Activated CD4-positive, alpha-beta T cell treated with anti-CD3 and anti-CD28 coated beads for 1 hour (primary cell): ENCODE measurements at places on chromosomes 5 and 9.

DNA sequence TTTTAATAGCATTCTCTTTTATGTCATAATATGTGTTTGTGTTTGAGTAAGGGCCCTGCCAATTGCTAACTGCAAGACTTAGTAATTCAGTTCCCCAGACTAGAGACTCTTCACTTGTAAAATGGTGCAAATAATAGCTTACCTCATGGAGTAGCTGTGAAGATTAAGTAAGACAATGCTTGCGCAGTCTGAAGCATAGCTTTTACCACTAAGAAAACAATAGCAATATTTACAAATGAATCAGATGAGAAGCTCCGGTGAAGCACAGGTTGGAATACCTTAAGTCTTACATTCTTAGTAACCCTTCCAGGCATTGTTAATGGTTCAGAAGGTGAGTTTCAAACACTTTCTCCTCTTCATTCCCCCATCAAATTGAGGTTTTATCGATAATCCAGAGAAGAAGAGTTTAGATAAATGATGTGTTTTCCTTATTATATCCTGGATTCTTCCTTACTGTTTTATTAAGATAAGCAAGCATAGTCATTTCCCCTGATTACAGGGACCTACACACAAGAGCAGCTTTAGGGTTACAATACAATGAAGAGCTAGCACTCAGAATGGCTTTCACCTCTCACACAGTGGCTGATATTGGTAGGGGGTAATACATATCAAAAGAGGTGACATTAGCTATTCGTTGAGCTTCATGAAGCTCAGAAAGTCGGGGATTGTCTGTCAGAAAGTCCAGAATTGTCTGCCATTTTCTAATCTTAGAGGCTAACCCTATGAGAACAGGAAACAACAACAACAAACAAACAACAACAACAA is 96.4 kb upstream of the EDIL3 start:
- DNase-seq, result no peak

DNA sequence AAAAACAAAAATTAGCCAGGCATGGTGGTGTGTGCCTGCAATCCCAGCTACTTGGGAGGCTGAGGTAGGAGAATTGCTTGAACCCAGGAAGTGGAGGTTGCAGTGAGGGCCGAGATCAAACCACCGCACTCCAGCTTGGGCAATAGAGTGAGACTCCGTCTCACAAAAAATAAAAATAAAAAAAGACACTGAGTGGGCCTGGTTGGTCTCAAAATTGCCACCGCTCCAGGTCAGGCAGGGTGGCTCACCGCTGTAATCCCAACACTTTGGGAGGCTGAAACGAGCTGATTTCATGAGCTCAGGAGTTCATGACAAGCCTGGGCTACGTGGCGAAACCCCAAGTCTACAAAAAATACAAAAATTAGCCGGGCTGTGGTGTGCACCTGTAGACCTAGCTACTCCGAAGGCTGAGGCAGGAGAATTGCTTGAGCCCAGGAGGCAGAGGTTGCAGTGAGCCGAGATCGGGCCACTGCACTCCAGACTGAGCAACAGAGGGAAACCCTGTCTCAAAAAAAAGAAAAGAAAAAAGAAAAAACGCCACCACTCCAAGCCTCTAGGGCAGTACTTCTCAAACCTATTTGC is 1.8 kb downstream of the STK10 start:
- no peak for DNase-seq

DNA sequence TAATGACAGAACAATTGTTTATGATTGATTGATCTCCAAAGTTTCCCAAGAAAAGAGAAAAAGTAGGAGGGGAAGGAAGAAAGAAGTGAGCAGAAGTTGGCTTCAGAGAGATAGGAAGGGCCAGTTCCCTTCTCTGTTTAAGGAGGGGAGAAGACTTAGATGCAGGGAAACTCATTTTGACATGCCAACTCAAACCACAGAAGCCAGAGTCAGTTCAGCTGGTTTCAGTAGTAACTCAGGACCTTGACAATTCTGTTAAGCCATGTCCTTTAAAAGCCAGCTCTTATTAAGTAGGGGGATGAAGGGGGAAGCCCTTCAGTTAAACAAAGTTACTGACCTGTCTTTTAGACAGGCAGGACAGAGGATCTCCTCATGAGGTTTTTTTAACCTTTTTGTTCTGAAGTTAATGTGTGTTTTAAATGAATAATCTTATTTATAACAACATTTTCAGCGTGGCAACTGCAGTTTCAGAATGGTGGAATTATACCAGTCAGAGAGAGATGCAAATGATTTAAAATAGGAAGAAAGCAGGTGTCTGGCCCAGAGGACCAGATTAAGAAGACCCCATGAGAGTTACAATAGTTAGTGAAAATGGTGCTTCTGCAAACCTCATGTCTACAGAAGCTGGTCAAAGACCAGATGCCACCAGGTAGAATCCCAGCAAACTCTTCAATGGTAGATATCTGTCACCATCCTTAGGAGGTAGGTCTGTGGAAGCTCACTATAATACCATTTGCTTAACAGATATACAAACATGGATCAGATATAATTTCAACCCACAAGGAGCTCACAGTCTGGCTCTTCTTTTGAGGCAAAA is 29.3 kb upstream of the ABL1 start:
- no peak for DNase-seq

GRCh38 chr9:94779693-94780290 is 53.3 kb downstream of the AOPEP start:
- DNase-seq, result no peak

DNA sequence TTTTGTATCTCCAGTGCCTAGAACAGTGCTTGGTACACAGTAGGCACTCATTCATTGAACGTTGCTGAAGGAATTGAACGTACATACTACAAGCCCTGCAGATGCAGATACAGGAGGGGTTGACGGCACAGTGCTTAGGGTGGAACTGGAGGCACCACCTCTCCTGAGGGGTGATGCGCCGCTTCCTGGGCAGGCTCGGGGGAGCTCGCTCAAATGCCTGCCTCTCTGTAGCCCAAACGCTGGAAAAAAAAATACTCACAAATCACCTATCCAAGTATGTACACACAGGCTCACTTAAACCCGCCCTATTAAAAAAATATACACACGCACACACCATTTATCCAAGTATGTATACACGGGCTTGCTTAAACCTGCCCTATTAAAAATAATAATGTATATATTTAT is 536 bp upstream of the COMMD10 start:
- DNase-seq, result no peak
